ENCODE measurements at places on chromosomes 5 and 9.

DNA sequence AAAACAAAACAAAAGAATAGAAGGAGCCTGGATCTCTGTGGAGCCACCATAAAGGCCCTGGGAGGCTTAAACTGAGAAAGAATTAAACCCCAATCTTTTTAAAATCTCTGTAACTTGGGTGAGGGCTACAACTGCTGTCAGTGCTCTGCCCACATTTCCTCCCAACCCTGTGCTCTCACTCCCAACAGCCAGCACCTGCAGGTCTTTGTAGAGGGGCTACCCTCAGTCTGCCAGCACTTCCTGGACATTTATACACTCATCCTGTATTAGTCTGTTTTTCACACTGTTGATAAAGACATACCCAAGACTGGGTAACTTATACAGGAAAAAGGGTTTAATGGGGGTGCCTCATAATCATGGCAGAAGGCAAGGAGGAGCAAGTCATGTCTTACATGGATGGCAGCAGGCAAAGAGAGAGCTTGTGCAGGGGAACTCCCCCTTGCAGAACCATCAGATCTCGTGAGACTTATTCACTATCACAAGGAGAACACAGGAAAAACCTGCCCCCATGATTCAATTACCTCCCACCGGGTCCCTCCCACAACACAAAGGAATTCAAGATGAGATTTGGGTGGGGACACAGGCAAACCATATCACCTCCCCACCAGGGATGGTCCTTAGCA, 47.4 kb downstream of the SCAI start:
- DNase-seq: no peak

DNA sequence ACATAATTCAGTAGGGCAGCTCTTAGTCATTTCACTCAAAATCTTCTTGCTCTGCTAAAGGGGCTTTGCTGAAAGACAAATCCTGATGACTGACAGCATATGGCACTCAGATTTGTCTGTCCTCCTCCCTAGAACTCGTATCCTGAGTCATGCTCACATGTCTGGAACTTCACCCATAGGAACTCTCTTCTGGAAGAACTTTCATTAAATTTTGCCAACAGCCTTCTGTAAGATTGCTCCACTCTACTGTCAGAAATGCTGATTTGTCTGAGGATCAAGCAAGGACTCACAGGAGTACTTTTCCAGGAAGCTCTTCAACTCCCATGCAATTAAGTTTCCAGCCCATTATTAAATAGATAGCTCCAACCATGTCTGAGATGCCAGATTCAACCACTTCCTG, 59.8 kb upstream of the SNX2 start:
- peak; percentile 22 for DNase-seq

GRCh38 chr9:36548454-36548853, 24.2 kb upstream of the MELK start:
- DNase-seq: no peak

GRCh38 chr5:50947906-50948683, 281.7 kb downstream of the PARP8 start:
- DNase-seq: no peak

GRCh38 chr5:89280103-89281037, 397.4 kb upstream of the MEF2C start:
- no peak for DNase-seq

DNA sequence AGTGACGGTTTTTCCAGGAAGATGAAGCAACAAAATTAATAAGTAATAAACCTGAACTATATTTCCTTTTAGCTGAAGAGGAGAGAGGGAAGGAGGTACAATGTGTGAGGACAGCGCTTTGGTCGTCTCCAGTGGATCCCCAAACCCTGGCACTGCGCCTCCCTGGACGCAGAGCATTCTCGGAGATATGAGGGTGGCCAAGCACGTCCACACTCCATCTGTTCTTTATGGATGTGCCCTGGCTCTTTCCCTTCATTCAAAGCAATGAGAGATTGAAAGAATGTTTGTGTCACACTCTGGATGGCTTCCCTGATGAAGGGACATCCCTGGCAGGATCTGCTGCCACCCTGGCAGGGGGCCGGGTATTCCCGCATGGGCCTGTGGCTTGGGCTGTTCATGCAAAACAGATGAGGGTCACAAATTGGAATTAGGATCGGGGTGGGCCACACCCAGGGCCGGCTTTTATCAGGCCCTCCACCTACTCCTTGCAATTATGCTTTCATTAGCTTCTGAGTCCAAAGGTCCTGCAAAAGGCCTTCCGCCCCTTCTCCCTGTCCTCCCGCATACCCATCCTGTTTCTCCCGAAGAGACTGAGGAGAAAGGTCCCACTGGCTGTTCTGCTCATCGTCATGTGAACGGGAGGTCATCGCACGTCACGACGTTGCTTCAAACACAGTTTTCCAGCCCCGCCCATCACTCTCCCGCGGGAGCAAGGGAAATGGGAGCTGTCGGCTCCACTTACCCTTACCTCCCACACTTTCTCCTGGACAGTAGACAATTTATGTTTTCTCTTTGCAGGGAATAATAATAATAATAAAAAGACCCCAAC, 286.1 kb upstream of the IRX4 start:
- DNase-seq: no peak

DNA sequence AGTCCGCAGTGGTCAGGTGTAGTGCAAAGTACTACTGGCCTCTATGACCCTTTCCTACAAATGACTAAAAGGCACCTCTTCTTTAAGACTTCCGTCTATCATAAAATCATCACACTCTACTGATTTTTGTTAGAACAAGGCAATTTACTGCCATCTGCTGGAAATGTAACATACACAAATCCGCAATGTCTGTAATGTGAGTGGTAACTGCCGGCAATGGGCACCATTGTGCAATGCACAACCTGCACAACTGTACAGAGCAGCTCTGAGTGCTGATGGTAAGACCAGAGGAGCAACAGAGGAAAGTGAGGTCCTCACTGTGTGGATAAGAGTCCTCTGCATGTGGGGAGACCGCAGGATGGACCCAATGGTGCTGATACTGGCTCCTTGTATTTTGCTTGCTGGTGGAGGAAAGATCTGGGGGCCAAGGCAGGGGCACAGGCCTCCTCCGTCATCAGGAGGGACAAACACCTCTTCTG, 103.7 kb downstream of the ATPSCKMT start:
- DNase-seq: peak; percentile 35

DNA sequence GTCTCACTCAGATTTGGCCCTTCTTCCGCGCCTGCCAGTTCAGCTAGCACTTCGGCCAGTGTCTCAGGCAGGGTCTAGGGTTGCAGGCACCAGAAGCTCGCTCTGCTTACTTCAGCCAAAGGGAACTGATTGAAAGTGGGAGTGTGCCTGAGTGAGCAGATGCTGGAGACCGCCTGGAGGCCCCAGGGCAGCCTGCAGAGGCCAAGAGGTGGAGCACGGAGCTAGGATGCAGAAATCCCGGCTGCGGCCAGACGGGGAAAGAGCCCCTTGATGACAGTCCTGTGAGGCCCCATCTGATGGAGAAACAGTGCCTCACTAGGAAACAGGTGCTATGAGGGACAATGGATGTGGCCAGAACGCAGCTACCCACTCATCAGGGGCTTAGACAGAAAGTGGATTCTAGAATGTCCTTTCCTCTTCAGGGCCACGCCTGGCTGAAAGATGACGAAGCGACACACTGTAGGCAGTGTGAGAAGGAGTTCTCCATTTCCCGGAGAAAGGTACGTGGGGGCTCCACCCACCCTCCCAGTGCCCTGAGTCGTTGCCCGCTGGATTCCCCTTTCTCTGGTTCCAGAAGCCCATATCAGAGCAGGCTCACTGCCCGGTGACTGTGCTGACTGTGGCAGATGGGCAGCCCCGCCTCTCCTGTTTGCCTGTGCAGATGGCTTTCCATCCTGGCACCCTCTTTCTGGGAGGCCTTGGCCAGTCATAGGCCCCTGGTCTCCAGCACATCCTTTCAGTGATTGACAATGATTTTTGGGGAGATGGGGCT, 16.1 kb downstream of the HNRNPH1 start:
- DNase-seq: peak; percentile 61

GRCh38 chr5:180174587-180174972, 34.4 kb downstream of the RASGEF1C start:
- no peak for DNase-seq

DNA sequence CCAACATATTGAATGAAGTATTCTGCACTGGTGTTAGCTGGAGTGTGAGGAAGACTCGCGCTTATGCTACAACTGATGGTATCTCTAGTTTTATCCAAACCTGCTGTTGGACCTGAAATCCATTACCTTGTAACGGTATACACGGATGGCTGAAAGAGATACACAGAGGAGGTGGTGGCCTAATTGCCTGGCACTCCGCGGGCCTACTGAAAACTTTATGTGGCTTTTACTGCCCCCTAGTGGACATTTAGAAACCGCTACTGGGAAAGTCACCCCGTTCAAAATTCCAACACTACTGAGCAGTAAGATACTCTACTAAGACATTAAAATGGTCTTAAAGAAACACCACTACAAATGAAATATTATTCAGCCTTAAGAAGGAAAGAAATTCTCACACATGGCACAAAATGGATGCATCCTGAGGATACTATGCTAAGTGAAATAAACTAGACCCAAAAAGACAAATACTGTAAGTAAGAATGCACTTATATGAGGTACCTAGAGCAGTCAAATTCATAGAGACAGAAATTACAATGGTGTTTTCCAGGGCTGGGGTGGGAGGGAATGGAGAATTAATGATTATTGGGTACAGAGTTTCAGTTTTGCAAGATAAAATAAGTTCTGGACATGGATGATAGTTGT, 100.4 kb downstream of the TTLL11 start:
- peak; percentile 86 for DNase-seq

- DNase-seq: peak; percentile 86
Observed at GRCh38 chr5:88956416-88956815, 73.4 kb upstream of the MEF2C start.

DNA sequence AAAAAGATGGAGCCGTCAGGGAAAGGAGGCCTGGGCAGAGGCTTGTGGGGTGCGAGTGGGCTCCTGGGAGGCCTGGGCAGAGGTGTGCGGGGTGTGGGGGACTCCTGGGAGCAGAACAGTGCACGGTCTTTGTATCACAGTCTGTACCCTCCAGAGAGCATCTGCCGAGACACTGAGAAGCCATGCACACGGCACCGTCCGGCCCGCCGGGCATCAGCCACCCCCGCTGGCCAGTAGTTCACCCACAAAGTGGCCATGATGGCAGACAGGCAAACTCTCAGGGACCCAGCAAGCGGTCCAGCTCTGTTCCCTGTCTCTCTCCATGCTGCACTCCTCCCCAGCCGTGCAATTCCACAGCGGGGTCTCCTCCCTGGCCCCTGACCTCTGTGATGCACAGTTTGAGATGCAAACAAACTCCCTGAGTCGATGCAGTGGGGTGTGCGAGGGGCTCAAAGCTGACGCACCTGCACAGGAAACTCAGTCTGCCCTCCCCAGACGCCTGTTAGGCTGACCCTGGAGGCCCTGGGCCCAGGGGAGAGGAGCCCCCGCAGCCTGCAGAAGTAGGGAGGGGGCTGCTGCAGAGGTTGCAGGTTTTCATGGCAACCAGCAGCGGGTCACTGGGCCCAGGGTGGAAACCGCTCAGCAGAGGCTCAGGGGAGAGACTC, 9.1 kb upstream of the GPSM1 start:
- no peak for DNase-seq

DNA sequence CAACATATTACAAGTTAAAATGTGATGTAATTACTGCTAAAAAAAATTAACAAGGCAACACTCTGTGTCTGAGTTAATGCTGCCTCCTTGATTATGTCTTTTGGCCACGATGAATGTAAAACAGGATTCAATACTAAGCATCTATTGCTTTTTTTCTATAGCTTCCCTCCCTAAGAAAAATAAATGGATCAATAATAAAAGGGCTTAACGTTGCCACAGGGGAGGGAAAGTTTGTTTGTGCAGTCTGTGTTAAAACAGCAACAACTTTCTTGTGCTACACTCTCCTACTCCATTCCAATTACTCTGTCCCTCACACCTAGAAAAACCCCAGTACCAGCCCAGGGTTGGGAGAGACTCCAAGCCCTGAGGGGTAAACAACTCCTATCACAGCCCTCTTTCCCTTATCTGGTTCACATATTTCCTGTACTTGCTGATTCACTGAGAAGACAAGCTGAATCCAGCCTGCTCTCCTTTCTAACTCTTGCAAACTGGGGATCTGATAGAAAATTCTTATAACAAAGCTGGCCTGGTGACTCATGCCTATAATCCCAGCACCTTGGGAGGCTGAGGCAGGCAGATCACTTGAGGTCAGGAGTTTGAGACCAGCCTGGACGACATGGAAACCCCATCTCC, 44.8 kb downstream of the PTPN3 start:
- DNase-seq: no peak

DNA sequence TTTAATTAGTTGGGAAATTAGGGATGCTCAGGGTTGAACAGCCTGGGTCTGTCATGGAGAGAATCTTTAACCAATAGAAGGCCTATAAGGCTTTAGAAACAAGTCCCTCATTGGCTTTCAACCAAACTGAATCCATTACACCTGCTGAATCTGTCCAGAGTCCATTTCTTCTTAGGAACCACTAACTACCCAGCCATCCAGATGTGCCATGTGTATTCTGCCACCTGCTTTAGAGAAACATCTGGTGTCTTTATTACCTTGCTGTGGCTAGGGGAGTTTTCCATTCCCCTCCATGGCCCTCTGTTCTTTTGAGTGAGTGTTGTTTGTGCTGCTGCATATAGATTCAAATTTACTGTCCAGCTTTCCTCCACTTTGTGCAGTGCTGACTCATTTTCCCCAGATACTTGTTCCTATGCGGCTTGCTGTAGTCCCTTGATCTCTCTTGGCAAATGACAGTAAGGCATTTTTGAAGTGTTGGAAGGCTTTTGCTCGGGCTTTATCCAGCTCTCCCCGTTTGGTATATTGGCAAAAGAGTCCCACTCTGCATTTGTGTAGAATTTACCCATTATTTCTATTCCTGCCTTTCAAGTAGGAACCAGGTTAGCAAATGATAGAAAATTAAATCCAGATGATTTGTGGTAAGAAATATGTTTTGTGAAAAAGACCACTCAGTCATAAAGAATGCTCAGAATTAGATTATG, 54.6 kb downstream of the NLN start:
- DNase-seq: no peak

DNA sequence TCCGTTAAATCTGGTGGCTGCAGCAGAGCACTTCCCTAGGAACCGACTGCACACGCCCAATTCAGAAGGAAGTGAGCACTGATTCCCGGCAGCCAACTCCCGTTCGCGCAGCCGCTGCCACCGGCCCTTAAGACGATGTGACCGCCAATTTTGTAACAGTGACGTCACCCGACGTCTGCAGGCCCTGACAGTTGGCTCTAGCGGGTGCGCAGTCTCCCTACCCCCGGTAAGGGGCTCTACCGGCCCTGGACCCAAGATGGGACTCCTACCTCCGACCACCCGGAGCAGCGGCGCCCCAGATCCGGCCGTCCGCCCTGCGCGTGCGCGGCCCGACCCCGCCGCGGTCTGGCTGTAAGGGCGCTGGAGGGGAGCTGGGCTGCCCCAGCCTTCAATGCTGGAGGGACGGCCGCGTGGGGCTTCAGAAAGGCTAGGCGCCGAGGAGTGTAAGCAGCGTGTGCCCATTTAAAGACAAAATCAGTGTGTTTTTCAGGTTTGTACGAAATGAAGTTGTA, 19.1 kb downstream of the DNAJA1 start:
- peak; percentile 92 for DNase-seq

- DNase-seq: no peak
Observed at GRCh38 chr5:12237837-12238575, 333.8 kb upstream of the CTNND2 start.

Measured in myocyte (in vitro differentiated cells).